Chondrocyte (in vitro differentiated cells): ENCODE measurements at places on chromosomes 7 and 10.

- no peak for DNase-seq
These were observed 72.6 kb upstream of the LSM8 start for GRCh38 chr7:118111347-118111746.

- DNase-seq, result no peak
These were observed 191.2 kb downstream of the SORCS1 start for GRCh38 chr10:106973288-106973687.

GRCh38 chr10:92697663-92698511, 8.1 kb downstream of the HHEX start:
- no peak for DNase-seq

- no peak for DNase-seq
These were observed 4.0 kb upstream of the ATP6V1F start for GRCh38 chr7:128858380-128859231.

GRCh38 chr7:111238886-111239285, 148.0 kb downstream of the LRRN3 start:
- no peak for DNase-seq

- DNase-seq, result no peak
These were observed 123.0 kb upstream of the ZNF32 start for GRCh38 chr10:43771675-43772074.

DNA sequence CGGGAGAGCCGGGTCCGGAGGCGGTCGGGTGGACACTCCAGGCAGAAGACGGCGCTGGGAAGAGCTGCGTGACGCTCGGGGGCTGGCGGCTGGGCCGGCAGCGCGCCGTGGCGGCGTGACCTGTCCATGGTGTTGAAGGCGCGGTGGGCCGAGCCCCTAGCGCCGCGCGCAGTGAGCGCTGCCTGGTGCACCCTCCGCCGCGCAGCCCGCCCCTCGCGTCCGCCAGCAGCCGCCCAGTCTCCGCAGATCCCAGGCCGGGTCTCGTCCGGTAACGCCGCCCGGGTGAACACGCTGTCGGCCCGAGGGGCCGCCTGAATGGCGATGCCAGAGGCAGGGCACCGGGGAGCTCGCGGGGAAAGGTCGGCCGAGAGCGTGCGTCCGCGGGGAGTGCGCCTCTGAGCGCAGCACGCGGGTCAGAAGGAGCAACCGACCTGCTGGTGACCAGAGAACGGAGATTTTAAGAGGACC, 657 bp upstream of the TMEM178B start:
- DNase-seq, result no peak

GRCh38 chr10:114053946-114054345, 10.3 kb downstream of the ADRB1 start:
- no peak for DNase-seq

DNA sequence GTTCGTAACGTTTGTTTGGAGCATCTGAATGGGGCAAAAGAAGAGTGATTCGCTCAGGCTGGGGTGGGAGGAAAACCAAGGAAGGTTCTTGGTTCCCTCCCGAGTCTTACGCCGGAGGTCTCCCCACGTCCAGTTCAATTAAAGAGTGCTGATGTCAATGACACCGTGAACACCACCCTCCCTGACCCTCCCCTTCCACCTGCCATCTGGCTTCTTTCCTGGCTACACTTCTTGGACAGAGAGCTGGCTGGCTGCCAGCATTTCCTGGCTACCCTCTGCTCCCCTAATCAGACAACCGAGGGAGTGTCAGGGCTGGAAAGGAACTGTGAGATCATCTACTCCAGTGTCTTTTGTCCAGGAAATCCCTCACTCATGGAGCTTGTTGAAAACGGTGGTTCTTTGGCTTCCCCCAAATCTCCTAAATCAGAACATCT, 24.1 kb upstream of the FFAR4 start:
- no peak for DNase-seq

DNA sequence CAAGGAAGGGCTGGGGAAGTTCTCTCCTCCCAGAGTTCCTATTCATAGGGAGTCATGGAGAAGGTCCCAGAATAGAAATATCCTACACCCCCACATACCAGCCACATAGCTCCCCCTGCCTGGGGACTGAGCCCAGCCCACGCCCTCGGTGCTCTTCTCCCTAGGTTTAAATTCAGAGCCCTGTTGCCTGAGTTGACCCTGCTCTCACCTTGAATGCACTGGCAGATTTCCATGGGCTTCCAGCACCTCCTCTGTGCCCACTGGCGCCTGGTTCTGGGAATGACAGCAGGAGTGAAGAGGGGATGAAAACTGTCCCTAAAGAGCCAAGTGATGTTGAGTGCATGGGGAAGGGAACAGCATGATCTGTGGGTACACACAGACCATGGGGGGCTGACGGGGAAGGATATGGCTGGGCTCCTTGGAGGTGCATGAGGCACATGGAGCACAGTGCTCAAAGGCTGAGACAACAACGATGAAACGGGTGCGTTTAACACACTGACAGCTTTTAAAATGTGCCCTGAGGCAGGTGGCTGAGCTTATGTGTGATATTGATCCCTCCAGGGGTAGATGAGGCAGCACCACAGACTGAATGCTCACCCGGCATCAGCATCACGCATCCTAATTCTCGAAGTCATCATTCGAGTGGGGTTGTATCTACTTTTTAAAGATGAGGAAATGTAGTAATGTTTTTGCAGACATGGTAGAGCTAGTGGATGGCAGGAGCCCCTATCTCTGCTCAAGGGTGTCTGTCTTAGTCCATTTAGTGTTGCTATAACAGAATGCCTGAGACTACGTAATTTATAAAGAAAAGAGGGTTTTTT, 53.7 kb upstream of the IGFBP3 start:
- no peak for DNase-seq
